ENCODE measurements at places on chromosomes 12 and 14.

GRCh38 chr14:30225176-30225575, 297.5 kb upstream of the PRKD1 start:
- DNase-seq = no peak

GRCh38 chr12:22321638-22322037, 12.9 kb downstream of the ST8SIA1 start:
- no peak for DNase-seq

GRCh38 chr12:93441081-93441616, 598 bp downstream of the UBE2N start:
- DNase-seq = no peak

DNA sequence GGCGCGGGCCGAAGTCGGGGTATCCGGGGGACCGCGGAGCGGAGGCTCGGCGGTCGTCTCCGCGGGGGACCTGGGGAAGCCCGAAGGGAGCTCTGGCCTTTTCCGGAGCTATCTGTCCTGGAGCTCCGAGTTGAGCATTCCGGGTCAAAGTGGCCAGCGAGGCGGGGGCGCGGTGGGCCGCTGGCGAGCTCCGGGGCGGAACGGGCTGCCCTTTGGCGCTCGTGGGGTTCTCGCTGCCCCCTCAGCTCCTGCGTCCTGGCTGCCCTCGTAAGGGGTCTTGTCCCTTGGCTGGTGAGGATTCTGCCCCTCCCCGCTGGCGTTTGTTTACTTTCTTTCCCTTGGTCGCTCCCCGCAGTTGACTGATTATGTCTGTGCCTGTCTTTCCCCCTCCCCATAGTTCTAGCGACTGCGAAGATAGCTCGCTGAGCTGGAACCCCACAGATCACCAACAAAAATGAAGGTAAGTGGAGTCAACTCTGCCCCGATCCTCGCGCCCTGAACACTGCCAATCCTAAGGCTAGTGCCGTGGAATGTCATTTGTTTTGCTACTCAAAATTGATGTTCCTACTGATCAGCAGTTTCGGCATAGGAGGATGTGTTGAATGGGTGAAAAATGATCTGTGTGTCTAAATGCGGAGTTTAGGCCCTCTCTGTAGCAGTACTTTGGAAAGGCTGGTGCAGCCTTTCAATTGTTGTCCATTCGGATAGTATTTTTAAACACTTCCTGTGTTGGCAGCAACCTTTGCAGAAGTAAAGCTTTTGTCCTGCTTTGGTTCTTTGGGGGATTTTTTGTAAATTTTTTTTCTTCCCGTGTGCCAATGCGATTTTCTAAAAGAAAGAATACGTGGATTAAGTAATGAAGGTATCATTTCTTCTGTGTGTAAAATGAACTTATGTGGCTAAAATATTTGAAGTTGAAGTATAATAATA, 1.3 kb downstream of the ARID4A start:
- no peak for DNase-seq

DNA sequence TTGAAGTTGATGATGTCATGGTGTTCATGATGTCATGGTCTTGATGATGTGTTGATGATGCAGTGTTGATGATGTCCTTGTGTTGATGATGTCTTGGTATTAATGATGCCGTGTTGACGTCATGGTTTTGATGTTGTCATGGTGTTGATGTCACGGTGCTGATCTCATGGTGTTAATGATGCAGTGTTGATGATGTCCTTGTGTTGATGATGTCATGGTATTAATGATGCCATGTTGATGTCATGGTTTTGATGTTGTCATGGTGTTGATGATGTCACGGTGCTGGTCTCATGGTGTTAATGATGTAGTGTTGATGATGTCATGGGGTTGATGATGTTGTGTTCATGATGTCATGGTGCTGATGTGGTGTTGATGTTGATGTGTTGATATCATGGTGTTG, 48.0 kb upstream of the RIMBP2 start:
- DNase-seq = no peak

DNA sequence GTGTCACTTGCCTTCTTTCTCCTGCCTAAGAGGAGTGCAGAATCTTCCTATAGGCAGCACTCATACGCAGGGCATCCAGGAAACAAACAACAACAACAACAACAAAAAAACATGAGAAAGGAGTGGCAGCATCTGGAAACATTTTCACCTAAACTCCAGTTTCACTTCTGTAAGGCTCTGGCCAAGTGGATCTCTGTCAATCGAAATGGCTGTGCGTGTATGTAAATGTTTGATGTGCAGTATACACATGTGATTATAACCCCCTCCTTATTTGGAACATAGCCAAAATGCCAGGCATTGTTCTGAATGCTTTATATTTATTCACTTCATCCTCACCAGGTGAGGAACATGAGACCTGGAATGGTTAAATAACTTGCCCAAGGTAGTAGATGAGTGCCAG, 76.8 kb downstream of the COX16 start:
- no peak for DNase-seq

DNA sequence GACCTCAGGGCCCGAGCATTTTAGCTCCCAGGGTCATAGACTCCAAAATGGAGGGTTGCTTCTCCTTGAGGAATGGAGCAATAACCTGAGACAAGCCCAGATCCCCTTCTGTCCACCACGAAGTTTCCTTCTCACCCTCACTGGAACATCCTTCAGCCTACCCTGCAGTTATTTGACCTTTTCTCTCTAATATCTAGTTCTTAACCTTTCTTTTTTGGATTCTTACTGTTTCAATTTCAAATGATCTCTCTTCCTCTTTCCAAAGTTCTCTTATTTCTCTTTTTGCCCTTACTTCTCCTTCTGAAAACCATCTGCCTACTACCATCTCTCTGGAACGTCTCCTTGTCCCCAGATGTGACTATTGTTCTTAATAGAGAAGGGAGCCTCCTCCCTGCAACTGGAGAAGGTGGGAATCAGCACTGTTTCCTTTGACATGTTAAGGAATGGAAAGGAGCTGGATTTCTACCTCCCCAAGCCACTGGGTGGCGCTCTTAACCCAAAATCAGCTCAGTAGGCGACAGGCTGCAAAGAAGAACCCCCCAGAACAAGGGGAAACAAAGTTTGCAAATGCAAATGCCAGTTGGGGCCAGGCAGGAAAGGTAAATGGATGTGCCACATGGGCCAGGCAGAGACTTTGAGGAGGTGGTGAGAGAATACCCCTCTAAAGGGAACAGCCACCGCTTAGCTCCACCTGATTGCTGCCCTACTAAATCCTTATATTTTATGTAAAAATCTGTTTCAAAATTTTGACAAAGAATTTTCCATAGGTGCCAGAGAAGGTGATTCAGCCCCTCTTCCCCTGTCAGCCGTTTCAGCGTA, 22.4 kb upstream of the PDE1B start:
- DNase-seq = no peak

- DNase-seq = no peak
These were observed 867 bp downstream of the C12orf42 start for GRCh38 chr12:103494734-103495468.

DNA sequence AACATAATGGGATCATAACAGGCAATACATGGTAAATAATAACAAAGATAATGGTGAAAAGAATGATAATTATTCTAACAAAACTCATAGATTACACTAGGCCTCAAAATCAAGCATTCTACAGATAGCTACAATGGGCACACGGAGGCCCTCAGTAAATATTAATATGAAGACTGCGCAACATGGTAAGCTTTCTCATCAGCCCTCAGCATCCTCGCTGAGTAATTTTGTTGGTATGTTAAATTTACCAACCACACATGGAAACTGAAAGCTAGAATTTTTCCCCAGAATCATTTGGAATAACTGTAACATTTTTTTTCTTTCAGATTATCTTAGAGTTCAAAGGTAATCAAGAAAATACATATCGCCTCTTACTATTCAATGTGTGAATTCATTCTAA, 74.2 kb upstream of the PYGL start:
- DNase-seq = no peak

DNA sequence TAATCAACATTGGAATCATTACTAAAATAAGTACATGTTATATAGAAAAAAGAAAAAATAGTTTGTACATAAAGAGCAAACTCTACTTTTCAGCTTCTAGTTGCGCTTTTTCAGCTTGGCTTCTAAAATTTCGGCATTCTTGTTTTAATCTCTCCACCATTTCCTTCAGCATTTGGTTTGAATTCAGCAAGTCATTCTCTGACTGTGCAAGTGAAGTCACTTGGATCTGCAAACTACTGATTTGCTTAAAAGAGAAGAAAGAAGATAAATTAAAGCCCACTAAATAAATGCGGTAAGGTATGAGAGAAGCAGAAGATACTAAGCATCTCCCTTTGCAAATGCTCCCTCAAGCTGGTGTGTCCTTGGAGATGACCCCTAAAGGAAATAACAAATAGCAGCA, 126.3 kb downstream of the CEP83 start:
- DNase-seq = no peak

- DNase-seq = no peak
These were observed 61.0 kb downstream of the NT5DC3 start for GRCh38 chr12:103780093-103780440.

- no peak for DNase-seq
These were observed 178.0 kb upstream of the E2F7 start for GRCh38 chr12:77243345-77243744.

DNA sequence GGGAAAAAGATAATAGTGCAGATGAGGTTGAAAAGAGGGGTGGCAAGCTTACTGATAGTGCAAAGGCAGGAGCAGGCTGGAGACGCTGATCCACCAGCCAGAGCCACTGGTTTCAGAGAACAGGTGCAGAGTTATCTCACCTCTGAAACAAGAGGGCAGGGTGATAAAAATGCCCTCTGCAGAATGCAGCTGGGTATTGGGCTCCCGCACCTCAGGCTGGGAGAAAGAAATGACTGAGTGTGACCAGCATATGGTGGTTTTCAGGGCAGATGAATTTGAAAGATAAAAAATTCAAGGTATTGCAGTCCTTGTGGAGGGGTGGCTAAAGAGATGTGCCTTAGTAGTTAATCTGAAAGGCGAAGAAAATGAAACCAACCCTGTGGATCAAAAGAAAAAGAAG, 2.9 kb upstream of the TMEM30B start:
- no peak for DNase-seq

- DNase-seq = no peak
These were observed 26.9 kb upstream of the RXYLT1 start for GRCh38 chr12:63752841-63753240.

- DNase-seq = no peak
These were observed 88.6 kb upstream of the TMEM233 start for GRCh38 chr12:119505001-119505400.

DNA sequence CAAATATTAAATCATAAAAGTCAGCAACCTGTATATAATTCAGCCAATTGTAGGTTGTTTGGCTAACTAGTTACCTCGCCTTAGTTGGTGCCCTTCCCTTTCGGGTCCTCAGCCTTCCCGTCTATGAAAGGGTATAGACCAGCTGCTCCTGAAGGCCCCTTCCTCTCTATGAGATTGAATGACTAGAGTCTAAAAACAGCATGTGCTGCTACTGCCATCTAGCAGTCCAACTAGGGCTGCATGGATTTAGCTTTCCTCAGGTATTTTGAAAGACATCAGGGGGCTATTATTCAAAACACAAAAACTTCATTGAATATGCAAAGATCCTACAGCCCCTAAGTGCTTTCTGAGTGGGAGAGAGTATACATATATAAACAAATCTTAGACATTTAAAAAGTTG, 37.0 kb upstream of the TMEM263 start:
- no peak for DNase-seq

DNA sequence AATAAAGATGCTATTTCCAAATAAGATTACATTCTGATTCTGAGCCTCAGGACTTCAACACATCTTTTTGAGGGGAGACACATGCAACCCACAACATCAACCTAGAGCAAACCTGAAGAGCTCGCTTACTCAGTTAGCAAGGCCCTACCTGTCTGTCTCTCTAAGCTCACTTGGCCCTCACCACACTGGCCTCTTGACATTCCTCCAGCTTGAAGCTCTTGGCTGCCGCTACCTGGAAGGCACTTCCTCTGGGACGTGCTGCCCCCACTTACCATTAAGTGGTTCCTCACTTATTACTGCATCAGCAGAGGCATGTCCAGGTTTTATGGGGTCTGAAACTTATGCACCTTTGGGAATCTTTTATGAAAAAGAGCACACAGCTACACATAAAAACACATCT, 354.8 kb downstream of the GALC start:
- no peak for DNase-seq

DNA sequence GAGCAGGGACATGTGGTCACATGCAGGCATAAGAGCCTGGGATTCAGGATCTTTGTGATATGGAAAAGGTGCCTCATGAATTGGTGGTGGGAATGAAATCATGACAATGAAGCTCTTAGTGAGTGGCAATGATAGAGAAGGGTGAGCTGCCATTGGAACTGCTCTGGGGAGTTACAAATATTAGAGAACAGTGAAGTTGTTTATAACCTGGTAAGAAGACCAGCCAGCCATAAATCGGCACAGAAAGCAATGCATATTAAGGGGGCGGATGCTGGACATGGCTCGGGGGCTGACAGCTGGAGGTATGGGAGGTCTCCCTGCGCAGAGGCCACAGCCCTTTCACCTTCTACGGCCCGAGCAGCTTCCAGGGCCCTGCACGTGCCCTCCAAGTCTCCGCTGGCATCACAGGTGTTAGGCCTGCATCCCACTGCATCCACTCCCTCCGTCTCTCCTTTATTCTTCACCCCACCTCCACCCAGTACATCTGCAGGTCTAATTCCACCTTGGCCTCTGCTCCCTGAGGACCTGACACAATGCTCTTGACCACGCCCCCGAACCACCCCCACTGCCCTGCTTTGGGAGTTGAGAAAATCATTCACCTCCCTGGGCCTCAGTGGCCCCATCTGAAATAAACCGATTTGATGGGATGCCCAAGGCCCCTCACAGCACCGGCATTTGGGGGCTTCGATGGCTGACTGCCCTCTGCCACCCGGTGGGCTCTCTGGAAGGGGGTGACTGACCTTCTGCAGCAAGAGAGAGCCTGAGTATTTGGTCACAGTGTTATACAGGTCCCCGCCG, 4.1 kb downstream of the CACNA2D4 start:
- no peak for DNase-seq

- no peak for DNase-seq
These were observed 5.9 kb upstream of the MYO1A start for GRCh38 chr12:57055824-57056223.

DNA sequence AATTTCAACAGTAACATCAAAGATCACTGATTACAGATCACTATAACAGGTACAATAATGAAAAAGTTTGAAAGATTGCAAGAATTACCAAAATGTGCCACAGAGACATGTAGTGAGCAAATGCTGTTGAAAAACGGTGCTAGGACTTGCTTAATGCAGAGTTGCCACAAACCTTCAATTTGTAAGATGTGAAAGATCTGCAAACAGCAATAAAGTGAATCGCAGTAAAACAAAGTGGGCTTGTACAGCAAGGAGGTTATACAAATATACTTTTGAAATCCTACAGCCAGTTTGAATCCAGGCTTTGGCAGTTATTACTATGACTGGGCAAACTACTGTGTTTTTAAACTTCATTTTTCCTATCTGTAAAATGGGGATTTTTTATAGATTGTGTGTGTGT, 1.0 kb upstream of the PLEKHA5 start:
- no peak for DNase-seq

- DNase-seq = no peak
These were observed 62.2 kb downstream of the BMP4 start for GRCh38 chr14:53894456-53894855.

All from activated CD4-positive, alpha-beta T cell treated with anti-CD3 and anti-CD28 coated beads for 24 hours (primary cell).